ENCODE measurements at places on chromosomes 12 and 14.

DNA sequence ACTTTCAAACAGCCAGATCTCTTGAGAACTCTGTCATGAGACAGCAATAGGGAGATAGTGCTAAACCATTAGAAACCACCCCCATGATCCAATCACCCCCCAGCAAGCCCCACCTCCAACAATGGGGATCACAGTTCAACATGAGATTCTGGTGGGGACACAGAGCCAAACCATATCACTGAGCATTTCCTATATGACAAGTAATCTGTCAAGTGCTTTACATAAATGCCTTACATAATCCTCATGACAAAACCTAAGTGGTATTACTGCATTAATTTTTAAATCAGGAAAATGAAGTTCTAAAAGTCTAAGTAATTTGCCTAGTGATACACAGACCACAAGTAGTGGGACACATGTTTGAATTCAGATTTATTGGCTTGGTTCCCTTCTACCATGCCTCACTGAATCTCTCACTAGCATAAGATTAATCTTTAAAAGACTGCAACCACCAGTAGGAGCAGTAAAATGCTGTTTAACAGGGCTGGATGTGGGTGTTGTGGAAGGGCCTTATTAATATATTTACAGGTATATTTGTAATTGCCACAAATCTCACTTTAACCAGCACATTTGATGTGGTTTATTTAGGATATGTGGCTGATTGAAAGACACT is 323.1 kb upstream of the FBXO33 start:
- DNase-seq, result no peak

- no peak for DNase-seq
Observed at GRCh38 chr14:69580009-69580577, 5.4 kb upstream of the CCDC177 start.

- no peak for DNase-seq
Observed at GRCh38 chr12:123335490-123335889, 29.2 kb downstream of the SBNO1 start.

GRCh38 chr12:122399592-122400373 is 22.7 kb downstream of the CLIP1 start:
- DNase-seq, result peak; percentile 18

- DNase-seq, result no peak
Observed at GRCh38 chr12:101855364-101855884, 22.0 kb upstream of the DRAM1 start.

- DNase-seq, result no peak
Observed at GRCh38 chr12:105698075-105698474, 367.6 kb downstream of the C12orf75 start.

DNA sequence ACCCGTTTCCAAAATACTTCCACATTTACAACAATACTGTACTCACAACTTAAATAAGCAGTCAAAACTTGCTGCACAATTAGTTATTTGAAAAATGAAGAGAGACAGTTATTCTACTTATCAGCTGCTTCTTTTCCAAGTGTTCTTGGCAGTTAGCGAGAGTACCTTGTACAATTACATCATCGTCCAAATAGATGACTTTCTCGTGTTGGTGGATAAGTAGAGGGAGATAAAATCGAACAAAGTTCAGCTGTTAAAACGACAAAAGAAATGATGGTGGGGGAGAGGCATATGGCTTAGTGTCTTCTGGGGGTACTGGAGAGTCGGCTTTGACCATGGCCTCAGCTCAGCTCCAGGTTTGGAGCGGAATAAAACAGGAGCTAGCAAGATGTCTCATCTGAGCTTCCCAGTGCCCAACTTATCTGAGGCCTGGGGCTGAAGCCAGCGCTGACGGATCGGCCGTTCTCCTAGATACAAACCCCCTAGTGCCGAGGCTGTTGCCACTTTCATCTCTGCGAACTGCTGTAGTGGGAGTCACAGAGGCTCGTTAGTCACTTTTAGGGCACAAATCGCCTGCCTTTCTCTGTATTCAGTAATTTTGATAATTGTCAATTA is 31.7 kb downstream of the TDG start:
- DNase-seq, result no peak

DNA sequence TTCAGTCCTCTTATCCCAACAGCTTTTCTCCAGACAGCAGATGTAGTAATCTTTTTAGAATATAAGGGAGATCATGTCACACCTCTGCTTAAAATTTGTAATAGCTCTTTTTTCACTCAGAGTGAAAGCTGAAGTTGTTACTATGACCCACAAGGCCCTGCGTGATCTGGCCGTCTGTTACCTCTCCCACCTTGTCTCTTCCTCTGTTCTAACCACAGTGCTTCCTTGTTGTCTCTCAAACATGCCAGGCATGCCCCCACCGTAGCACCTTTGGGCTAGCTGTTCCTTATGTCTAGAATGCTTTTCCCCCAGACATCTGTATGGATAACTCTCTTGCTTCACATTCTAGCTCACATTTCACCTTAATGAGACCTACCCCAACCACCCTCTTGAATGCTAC is 6.5 kb downstream of the NECAP1 start:
- no peak for DNase-seq

GRCh38 chr12:109618082-109618481 is 44.5 kb downstream of the MVK start:
- DNase-seq, result no peak

- no peak for DNase-seq
Observed at GRCh38 chr14:101477648-101478047, 83.6 kb upstream of the DIO3 start.

GRCh38 chr14:104118006-104118844 is 20.2 kb upstream of the KIF26A start:
- no peak for DNase-seq

- DNase-seq, result no peak
Observed at GRCh38 chr14:94355191-94355794, 32.2 kb upstream of the SERPINA6 start.

- no peak for DNase-seq
Observed at GRCh38 chr12:118302053-118302452, 70.7 kb downstream of the TAOK3 start.

GRCh38 chr12:88579161-88579517 is 1.1 kb downstream of the KITLG start:
- DNase-seq, result no peak

GRCh38 chr12:84136862-84137367 is 775.7 kb downstream of the SLC6A15 start:
- no peak for DNase-seq

GRCh38 chr12:59744564-59744963 is 148.7 kb downstream of the SLC16A7 start:
- no peak for DNase-seq

DNA sequence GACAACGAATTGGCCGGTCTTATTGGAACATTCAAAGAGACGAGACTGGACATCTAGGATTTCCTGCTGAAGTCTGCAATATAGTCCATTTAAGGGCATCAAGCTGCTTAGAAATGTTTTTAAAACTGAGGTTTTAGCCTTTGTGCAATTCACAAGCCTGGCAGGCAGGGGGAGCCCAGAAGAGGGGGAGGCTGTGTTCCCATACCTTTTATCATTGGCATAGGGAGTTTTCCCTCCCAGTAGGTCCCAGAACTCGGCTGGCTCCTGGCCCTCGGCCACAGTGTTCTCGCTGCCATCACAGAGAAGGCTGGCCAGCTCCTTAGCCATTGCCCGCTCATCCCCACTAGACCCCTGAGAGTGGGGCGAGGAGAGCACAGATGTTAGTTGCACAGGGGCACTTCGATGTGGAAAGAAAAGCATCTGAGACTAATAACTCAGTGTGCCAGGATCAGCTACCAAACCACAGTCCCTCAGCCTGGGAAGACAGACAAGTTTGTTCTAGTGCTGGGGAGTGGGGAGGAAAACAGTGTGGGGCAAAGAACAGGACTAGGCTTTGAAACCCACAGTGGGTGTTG is 15.1 kb downstream of the AVIL start:
- no peak for DNase-seq

- no peak for DNase-seq
Observed at GRCh38 chr14:20568393-20568792, 7.5 kb upstream of the RNASE9 start.

- no peak for DNase-seq
Observed at GRCh38 chr12:57226588-57227314, 2.8 kb upstream of the SHMT2 start.

DNA sequence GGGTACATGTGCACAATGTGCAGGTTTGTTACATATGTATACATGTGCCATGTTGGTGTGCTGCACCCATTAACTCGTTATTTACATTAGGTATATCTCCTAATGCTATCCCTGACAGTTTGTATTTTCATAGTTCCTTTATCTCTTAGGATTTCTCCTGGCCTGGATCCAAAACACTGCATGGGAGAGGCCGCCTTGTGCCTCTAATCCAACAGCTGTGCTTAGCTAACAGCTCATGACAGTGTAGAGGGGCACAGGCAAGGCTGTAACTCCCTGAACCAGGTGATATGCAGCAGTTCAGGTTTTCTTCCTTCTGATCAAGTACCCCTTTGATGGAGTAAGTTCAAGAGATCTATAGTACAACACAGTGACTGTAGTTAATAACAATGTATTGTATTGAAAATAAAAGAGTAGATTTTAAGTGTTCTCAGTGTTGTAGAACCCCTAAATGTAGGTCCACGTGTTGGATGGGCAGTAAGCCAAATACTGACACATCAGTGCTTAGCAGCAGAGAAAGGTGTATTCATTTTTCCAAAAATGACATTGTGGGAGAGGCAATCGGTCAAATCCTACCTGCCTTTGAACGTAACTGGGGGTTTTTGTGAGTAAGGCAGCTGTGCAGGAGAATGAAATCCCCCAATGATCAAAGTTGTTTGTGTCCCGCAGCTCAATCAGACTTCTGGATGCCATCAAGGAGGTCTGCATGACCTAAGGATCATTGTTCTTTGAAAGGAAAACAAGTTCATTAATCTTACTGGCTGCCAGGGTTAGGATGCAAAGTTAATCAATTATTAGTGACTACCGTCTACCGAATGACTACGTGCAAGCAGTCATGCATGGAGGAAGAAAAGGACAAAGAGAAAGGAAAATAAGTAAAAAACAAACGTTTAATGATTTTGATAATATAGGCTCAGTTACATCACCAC is 89.3 kb upstream of the FGD4 start:
- DNase-seq, result no peak

GRCh38 chr12:68199127-68199526 is 26.5 kb downstream of the IL26 start:
- DNase-seq, result no peak

DNA sequence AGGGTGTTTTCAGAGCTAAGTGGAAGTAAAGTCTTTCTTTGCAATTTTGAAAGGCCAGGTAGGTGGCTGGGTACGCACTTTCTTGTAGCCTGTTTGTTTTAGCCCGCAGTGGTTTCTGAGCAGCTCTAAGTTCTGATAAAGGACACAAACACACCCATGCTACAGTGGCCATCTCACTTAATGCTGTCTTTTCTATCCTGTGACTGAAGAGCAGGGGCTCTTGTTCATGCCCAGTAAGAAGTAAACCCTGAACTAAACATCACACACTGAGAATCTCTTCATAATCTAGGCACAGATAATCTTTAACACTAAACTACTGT is 427.2 kb downstream of the RAD51B start:
- no peak for DNase-seq

DNA sequence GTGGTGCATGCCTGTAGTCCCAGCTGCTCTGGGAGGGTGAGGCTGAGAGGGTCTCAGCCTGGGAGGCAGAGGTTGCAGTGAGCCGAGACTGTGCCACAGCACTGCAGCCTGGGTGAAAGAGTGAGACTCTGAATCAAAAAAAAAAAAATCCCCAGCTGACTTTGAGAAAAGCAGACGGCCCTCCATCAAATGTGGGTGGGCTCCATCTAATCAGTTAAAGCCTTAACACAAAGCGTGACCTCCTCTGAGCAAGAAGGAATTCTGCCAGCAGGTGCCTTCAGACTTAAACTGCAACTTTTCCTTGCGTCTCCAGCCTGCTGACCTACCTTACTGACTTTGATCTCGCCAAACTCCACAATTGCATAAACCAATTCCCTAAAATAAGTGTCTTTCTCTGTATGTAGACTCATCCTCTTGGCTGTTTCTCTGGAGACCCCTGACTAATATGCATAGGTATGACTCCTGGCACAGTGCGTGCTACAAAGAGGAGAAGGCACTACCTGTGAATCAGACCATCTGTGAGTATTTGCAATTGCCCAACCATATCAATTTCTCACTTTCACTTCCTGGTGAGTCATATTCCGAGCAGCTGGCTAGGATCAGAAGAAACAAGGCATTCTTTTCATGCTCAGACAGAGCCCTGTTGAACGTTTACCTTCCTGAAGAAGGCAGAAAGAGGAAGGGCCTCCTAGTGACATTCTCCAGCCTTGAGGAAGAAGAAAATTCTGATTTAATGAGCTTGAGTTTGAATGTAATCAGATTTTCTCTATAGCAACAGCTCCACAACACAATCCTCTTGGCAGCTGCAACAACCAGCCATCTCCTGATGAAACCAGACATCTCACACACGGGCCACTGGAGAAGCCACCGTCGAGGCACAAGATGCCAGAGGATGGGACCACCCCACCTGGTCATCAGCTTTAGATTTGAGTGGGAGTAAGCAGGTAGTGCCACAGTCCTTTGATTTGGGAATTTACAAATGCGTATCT is 54.3 kb downstream of the CLMN start:
- no peak for DNase-seq

- DNase-seq, result no peak
Observed at GRCh38 chr12:14893506-14894250, 8.0 kb upstream of the MGP start.

GRCh38 chr12:58306266-58307000 is 365.1 kb downstream of the ATP23 start:
- no peak for DNase-seq

DNA sequence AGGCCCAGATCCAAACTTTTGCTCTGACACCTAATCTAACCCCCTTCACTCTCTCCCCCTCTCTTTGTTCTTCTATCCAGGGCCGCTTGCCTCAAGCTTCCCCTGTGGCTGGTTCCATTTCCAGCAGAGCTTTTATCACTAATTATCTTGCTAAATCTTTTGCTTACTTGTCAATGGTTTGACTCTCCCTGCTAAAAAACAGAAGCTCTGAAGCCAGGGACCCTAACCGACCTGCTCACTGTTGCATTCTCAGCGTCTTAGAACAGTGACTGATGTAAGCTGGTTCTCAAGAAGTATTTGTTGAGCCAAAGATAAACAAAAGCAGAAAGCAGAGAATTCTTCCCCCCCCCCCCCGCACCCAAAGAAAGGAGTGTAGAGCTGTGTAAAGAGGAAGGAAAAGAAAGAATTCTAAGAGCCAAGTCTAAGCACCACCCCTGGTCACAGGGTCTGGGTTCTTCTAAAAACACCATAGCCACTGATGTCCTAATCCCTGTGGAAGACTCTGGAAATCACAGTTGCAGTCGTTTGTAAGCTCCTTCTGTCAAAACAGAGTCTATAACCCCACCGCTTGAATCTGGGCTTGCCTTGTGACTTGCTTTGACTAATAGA is 385.8 kb downstream of the MED13L start:
- DNase-seq, result no peak

GRCh38 chr12:6071589-6071988 is 52.9 kb downstream of the VWF start:
- no peak for DNase-seq

GRCh38 chr12:24510581-24511125 is 438.2 kb downstream of the BCAT1 start:
- DNase-seq, result no peak

DNA sequence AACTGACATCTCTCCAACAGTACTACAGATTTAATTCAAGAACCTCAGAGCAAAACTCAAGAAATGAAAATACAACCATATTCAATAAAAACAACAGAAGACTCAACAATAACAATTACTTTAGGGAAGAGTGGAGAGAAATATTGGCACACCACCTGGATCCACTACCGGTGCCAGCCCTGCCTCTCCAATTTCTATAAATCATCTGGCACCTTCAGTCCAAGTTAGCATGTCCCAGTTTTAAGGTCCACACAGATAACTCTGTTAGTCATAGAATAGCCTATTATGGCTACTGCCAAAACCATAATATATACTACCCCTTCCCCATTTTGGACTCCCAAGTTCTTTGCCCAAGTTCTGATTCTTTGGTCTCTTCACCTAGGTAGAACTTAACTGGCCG is 69.9 kb upstream of the PSMA6 start:
- DNase-seq, result no peak
